ENCODE measurements at places on chromosomes 1 and 21. TPM values are rescaled to one million over a fixed set of nuclear protein-coding genes. Genes with fewer than 3 reads are reported as not detected.

DNA sequence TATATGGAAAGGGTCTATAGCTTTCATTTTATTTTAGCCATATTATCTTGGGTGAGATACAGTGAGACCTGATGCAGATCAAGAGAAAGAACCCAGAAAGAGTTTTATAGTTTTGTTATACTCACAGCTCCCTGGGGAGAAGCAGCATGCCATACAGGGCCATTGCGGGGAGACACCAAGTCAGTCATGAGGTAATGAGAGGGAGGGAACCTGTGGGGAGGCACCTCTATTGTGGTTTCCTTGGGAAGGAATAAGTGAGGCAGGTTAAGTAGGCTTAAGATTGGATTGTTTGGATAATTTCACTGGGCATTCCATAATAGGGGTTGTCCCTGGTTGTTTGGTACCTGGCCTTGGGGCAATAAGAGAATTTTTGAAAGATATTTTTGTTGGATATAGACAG lies 19.7 kb downstream of the AXDND1 start:
- ATAC-seq = no peak

Gene PTGS2
- total RNA-seq = 2.0 TPM

Gene TOR1AIP2
- 67.3 TPM for total RNA-seq

GRCh38 chr1:28021064-28021463 lies 61.3 kb downstream of the XKR8 start:
- no peak for ATAC-seq

DNA sequence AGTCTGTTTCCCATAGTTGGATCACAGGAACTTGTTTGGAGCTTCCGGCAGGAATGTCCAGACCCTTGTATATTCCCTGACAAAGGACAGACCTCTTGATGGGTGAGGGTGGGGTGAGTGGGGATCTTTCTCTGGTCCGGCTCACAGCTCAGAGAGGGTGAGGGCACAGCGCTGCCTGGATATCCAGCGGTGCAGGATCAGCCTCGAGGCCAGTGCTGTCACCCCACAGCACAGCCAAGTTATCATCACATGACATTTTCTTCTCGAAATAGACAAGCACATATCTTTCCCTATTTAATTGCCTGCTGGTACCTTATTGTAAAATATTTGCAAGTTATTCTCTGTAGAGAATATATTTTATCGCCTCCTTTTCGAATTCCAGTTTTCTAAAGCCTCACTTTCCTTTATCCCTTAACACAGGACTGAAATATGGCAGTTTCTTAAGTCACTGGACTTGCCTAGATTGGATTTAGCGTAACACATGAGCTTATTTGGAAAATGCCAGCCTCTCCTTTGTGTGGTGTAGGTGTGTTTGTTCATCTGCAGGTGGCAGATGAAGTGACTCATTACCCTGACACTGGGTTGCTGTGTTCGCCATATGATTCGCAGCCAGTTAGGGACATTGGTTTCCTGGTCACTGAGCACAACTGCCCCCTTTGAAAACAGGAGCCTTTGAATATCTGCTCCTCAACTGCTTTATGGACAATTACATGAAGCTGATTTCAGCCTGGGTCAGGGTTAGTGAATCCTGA lies 21.4 kb downstream of the CLIC6 start:
- ATAC-seq = no peak

All from motor neuron (in vitro differentiated cells).